ENCODE measurements at places on chromosomes 12 and 14.

DNA sequence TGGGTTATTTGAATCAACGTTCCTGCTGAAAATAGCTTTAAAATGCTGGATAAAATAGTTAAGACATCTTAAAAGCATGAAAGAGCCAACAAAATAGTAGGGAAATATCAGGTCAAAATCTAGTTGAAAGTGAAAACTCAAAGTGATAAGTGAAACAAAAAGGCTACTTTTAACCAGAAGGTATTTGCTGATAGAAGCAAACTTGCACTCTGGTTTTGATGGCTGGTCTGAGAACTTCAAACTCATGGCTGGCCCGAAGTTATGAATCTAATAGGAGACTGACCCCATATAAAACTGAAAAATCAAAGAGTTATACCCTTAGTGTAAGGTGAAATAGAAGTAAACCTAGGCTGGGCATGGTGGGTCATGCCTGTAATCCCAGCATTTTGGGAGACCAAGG lies 66.3 kb upstream of the HOXC13 start:
- DNase-seq, result no peak

DNA sequence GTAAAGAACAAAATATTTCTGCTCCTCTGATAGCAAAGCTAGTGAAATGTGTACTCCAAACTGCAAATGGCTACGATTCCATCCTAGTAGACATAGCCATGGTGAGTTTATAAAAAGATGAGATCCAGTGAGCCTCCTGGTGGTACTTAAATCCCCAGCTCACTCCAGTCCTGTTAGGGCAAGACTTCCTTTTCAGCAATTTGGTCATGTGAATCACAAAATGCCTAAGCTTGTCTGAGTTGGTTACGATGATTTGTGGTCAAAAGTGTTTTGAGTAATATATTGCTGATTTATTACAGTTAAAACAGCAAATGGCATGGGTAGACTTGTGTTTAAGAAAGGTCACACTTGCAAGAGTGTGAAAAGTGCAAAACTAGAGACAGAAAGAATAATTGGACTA lies 102.7 kb upstream of the NAV3 start:
- DNase-seq, result no peak

DNA sequence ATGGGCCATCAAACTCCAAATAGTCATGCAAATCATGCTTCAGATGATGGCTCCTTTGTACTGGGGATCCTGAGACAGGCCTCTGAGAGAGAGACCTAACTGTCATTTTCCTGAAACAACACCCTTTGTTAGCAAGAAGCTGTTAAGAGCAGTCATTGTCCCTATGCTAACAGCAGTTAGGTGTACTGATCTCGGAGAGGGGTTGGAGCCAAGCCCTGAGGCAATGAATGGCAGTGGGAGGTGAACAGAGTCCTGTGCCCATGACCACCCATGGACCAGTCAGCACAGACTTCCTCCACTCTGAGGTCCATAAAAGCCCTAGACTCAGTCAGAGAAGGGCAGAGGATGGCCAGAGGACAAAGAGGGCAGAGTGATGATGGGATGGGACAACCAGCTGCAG lies 747.6 kb upstream of the LRFN5 start:
- DNase-seq, result no peak

- DNase-seq, result no peak
Measured at GRCh38 chr14:68703093-68703492, 89.8 kb downstream of the ZFP36L1 start.

- DNase-seq, result no peak
Measured at GRCh38 chr12:2099595-2099994, 46.8 kb downstream of the CACNA1C start.

DNA sequence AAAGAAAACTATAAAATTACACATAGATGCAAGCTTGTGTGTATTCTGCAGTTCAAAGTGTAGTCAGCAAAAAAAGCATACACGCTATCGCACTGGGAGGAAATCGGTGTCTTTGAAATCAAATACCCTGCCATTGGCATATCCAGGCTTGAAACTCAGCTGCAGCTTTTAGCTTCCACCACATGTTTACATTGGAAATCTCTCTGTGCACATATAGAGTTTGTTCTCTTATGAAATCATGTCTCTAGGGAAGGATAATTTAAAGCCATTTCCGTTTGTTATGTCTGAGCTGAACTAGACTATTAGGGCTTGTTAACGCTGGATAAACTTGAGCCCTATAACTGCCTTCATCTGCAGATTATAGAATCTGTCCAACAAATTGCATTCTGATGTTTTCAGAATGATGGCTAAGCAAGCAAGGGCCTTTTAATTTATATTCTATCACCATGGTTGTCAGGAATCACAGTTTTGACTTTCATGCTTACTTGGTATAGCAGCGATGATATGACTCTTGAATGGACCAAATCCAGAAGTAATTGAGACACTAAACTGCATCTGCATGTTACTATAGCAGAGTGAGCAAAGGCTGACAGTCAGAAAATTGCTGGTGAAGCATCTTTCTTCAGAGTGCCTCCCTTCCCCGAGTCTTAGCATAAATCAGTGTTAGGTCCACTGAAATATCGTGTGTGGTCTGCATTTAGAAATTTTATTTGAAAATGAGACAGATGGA lies 442.8 kb downstream of the ZFP36L1 start:
- no peak for DNase-seq

- DNase-seq, result no peak
Measured at GRCh38 chr12:41407232-41407799, 219.2 kb downstream of the PDZRN4 start.

DNA sequence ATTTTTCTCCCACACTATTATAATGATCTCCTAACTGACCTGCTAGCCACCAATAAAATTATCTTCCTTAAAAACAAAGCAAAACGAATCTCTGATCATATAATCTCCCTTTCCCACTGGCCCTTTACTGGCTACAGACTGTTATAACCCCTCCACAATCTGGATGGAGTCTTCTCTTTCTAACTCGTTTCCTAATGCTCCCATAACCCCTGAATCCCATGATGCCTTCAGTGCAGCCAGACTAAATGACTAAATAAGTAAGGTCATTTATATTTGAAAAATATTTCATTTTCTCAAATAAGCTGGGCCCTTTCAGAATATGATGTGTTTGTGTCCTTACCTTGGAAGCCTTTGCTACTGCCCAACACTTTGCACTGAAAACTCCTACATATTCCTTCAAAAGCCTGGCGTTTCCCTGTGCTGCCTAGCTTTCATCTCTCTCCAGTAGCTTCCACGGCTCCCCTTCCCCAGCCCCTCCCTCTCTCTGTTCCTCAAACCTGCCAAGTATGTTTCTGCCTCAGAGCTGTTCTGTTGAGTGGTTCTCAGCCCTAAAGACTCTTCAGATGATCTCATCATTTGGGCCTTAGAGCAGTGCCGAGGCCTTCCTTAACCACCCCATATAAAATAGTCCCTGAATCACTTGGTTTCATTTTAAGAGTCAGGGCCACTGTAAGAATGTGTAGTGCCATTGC lies 91.7 kb downstream of the MYRFL start:
- no peak for DNase-seq

DNA sequence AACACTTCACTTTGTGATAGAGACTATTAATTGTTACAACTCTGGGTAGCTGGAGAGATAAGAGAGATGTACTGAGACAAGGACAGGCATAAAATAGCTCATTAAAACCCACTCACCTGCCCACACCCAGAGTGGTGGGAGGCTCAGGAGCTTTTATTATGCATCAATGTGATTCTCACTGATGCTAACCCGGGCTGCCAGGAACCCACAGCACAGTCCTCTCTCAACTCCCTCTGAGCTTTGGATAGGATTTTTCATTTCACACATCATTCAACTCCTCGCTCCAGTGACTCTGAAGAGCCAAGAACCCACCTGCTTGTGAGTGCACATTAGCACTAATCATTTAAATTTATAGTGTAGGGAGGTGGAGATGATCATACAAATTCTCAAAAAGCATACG lies 827.9 kb downstream of the FLRT2 start:
- DNase-seq, result no peak

GRCh38 chr14:94769391-94770250 lies at the start of gene GSC:
GSC (minus strand) TSS chr14:94770113; CDS start chr14:94770015, 98 bp downstream.
- no peak for DNase-seq

GRCh38 chr12:113273053-113273725 lies 51.9 kb downstream of the TPCN1 start:
- no peak for DNase-seq

DNA sequence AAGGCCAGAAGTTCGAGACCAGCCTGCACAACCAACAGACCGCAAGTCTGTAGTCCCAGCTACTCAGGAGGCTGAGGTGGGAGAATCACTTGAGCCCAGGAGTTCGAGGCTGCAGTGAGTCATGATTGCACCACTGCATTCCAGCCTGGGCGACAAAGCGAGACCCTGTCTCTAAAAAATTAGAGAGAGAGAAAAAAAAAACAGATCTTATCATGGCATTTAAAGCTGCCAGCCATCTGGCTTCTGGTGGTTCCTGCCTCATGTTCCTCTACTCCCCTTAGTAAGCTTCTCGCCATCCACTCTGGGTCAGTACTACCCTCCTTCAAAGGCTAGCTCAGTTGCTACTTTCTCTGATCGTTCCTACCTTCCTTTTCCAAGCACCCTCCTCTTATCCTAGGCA lies 16.1 kb downstream of the CLSTN3 start:
- DNase-seq, result no peak

- no peak for DNase-seq
Measured at GRCh38 chr12:68276402-68276930, 23.1 kb upstream of the IL22 start.

DNA sequence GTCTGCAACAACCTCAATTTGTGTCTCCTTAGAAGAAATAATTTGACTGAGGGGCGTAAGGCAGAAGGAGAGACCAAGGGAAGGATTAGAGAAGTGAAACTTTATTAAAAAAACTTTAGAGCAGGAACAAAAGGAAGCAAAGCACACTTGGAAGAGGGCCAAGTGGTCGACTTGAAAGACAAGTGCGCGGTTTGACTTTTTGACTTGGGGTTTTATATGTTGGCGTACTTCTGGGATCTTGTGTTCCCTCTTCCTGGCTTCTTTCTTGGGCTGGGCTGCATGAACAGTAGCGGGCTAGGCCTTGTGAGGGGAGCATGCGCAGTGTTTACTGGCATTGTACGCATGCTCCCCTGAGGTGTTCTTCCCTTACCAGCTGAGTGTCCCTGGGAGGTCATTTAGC lies 369.3 kb upstream of the DCN start:
- no peak for DNase-seq

GRCh38 chr14:98665007-98665406 lies 607.0 kb downstream of the BCL11B start:
- DNase-seq, result no peak

DNA sequence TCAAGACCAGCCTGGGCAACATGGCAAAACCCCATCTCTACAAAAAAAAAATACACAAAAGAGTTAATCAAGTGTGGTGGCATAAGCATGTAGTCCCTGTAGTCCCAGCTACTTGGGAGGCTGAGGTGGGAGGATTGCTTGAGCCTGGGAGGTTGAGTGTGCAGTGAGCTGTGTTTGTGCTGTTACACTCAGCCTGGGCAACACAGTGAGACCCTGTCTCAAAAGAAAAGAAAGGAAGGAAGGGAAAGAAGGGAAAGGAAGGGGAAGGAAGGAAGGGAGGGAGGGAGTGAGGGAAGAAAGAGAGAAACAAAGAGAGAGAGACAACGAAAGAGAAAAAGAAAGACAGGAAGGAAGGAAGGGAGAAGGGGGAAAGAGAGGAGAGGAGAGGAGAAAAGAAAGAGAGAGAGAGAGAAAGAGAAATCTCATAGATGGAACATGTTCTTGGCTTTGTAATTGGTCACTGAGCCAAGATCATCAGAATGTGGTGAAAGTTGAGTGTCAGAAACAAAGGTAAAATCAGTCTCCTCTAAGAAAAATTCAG lies 26.8 kb upstream of the NAP1L1 start:
- DNase-seq, result no peak

DNA sequence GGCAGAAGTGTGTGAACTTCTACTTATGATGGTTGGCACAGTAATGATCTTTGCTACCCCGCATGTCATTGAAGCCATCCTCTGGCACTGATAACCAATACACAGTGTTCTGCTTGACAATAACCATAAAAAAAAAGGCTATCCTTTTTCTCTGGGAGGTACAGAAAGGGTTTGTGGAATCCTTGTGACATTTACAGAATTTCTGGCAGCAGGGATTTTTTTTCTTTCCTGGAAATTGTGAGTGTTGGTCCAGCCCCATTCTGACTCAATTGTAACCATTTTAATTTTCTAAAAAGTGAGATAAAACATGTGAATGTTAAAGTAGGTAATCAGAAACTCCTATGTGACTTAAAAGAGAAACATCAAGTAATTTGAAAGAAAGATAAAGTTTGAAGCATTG lies 943.8 kb downstream of the TMTC2 start:
- no peak for DNase-seq

- DNase-seq, result no peak
Measured at GRCh38 chr12:56836800-56837663, 73.9 kb downstream of the HSD17B6 start.

GRCh38 chr14:94787092-94787491 lies 17.2 kb upstream of the GSC start:
- no peak for DNase-seq

DNA sequence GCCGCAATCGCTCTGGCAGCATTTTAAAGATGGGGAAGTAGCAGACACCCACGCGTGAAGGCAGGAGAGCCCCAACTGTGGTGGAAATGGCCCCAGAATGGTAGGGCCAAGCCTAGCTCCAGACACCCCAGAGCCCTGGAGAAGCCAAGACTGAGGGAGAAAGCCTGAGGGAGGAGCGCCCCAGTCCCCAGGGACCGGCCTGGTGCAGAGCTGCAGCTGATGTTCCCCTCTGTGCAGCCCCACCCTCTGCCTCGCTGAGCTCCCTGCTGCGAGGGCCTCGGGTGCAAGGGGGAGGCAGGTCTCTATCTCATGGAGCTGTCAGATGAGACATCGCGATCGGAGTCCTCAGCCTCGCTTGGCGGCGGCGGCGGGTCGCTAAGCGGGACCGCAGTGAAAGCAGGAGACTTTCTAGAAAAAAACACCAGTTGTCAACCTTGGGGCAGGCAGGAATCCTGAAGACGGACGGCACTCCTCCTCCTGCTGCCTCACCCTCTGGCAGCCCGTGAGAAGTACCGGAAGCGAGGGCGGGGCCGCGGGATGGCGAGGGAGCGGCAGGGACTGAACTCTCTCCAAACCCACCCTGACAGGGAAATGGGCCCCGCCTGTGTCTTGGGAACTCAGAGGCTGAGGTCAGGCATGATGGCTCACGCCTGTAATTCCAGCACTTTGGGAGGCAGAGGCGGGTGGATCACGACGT lies 6.0 kb downstream of the GAPDH start:
- no peak for DNase-seq

- no peak for DNase-seq
Measured at GRCh38 chr12:2796187-2796666, 1.5 kb downstream of the FKBP4 start.

DNA sequence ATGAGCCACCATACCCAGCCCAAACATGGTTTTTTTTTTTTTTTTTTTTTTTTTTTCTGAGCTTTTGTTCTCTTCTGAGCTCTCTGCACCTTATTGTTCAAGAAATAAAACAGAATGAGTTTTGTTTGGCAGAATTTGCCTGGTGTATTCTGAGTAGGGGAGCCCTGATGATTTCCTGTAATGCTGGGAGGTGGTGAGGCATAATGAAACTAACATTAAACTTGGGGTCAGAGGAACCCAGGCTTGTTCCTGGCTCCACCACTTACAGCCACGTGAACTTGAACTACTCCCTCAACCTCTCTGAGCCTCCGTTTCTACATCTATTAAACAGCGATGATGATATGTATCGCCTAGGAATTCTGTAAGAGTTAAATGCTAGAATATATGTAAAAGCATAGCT lies 276.3 kb upstream of the CRY1 start:
- DNase-seq, result no peak

- DNase-seq, result peak; percentile 59
Measured at GRCh38 chr12:93819050-93819491, 141.9 kb downstream of the CRADD start.

Data from hypothalamus (tissue), 51 donors.